Central memory CD4-positive, alpha-beta T cell (primary cell): ENCODE measurements at places on chromosomes 6 and 20.

DNA sequence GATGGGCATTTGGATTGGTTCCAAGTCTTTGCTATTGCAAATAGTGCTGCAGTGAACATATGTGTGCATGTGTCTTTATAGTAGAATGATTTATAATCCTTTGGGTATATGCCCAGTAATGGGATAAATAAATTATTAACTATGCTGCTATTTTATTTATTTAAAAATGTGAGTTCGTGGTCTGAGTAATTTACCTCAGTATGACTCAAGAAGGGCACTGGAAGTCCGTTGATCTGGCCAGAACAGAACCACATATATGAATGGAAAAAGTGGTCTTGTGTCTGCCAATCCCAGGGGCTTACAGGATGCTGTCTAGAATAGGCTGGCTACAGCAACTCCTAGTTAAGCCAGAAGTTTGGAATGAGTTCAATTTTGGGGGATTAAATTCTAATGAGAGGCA is 27.6 kb upstream of the HLA-C start:
- no peak for DNase-seq

DNA sequence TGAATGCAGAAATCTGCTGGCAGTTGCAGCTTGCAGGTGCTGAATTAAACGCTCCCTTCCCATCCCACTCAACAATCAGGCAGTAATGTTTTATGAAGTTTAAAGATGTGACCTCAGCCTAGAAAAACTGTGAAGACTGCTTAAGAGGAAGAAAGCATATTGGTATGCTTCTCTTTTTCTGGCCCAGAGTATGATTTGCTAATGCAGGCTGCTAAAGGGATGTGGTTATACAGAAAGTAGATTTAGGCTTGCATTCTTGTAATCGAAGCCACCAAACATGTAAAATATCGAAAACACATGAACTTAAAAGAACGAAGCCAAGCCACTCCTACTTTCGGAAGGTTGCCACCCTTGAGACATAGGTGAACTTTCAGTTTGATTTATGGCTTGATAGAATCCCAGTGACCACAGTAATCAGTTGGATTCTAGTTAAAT is 40.7 kb downstream of the MAP3K5 start:
- DNase-seq = peak; percentile 66

DNA sequence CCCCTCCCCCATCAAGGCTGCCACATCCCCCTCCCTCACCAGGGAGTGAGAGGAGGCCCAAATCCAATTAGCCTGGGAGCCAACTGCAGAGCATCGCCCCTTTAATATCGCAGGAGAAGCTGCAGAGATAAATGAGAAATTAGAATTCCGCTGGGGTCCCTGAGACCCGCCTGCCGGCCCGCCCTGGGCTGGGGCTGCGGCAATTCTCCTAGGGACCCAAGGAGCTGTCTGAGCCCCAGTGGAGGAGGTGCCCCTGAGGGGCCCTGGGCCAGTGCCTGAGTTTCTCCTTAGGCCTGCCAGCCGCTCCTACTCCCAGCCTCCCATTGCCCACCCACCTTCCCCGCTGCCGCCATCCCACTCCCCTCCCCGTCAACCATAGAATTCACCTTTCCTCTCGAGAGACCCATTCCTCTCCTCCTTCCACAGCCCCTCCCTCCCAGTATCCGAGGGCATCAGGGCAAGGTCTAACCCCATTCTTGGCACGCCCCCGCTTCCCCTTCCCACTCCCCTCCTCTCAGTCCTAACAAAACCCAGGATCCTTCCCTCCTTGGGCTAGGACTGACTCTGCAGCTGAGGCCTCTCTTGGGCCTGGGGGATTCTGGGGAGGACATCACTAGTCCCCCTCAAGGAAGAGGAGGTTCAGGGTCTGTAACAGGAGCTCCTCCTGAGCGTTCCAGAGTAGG is 20.0 kb upstream of the CDH22 start:
- DNase-seq = no peak

GRCh38 chr20:38665094-38665493 is 59.2 kb upstream of the SLC32A1 start:
- DNase-seq = no peak

GRCh38 chr6:71589254-71589653 is 297.1 kb upstream of the RIMS1 start:
- no peak for DNase-seq
